ENCODE measurements at places on chromosomes 4 and X.

GRCh38 chr4:32435308-32435707, 1715.1 kb downstream of the PCDH7 start:
- DNase-seq = no peak

DNA sequence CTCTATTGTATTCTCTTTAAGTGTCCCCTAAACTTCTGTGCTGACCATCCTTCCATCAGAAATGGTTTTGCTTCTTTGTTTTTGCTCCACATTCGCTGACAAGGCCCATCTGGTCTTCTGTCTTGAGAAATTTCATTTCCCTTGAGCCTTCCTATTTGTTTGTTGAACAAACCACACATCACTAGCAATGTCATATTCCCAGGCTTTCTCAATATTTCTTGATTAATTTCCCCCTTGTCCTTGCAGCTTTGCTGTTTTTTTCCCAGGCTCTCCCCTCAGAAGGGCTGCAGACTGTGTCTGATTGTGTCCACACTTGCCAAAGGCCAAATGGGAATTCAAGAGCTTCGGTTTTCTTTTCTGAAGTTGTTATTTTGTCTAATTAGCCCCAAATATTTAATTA, 158.9 kb downstream of the MID1IP1 start:
- DNase-seq = no peak

DNA sequence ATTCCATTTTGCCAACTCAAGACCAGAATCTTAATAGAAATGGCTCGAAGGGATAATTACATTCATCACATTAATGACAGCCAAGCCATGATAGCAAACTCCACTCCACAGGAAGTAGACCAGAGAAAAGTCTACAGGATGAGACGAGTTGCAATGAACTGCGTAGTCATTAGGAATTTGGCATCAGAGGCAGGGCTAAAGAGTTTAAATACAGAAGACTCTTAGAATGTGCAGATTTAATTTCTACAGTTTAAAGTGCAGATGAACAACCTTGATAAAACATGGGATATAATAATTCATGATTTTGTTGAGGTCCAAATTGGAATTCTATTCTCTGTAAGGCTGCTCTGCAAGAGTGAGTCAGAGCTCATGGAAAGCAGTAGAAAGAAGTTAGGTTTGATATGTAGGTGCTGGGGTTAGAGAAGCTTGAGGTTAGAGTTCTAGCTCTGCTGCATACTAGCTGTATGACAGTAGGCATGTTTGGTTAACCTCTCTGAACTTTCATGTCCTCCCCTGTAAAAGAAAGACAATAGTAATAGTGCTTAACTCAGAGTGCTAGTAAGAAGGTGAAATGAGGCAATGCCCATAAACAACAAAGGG, 32.2 kb downstream of the LNX1 start:
- no peak for DNase-seq

- DNase-seq = no peak
Measured at GRCh38 chr4:40317916-40318658, 17.0 kb upstream of the CHRNA9 start.

- no peak for DNase-seq
Measured at GRCh38 chrX:30938295-30938694, 49.2 kb upstream of the TAB3 start.

DNA sequence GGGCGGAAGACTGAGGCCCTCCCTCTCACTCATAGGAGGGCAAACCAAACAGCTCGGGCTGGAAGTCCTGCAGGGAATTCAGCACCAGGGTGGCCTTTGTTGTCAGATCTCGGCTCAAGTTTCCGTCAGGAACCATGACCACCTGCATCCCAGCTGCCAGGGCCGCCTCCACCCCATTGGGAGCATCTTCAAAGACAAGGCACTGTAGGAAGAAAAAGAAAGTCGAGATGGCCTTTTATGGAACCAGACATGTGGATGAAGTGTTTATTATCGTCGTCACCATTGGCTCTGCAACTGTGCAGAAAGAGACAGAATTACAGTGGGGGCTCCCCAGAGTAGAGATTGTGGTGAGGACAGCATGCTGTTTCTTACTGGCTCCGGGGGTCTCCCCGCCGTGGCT, 97.2 kb upstream of the STS start:
- no peak for DNase-seq

GRCh38 chrX:13669246-13669737, 16.4 kb downstream of the TCEANC start:
- peak; percentile 83 for DNase-seq

GRCh38 chr4:161208564-161208963, 955.2 kb downstream of the FSTL5 start:
- DNase-seq = no peak

DNA sequence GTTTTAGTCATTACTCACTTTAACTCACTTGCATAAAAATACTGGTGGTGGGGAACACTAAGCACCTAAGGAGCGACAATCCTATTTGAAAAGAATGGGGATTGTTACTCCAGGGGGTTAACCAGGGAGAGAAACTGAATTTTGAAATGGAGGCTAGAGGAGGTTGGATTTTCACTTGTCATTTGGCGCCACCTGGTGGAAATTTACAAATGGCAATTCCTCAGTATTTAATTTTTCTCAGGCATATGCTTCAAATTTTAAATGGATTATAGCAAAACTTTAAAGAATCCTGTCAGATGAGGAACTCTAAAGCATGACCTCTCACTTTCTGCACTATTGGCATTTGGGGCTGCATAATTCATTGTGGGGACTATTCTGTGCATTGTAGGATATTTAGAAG, 2.7 kb upstream of the GEMIN8 start:
- DNase-seq = no peak

- no peak for DNase-seq
Measured at GRCh38 chr4:115723621-115724020, 610.2 kb upstream of the NDST4 start.

DNA sequence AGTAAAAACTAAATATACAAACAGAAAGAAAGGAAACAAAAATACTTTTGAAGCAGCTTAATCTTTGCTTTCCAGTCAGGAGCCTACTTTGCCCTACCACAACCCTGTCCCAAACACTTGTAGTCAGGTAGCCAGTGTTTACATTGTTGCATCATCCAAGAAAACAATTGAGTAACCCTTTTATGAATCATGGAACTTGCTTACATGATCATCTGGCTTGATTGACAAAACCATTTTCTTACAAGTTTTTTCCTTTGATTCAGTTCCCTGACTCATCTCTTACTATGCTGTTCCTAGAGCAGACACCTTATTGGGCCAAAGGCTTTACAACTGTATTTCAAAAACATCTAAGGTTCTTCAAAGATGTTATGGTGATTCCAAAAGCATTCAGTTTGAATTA, 740.1 kb downstream of the KLHL13 start:
- DNase-seq = no peak

DNA sequence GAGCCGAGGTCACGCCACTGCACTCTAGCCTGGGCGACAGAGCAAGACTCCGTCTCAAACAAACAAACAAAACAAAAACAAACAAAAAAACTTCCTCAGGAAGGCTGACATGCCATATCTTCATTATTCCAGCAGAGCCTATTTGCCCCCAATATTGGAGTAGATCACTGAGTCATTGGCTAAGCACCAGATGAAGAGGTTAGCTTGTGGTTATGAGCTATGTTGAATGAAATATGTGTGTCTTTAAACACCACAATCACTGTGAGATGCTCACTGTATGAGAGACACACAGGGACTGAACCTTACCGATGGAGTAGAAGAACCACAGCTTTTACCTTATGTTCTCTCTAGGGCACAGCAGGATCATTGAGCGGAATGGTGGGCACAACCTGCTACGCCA, 122.1 kb upstream of the EOLA2 start:
- DNase-seq = peak; percentile 52

- DNase-seq = no peak
Measured at GRCh38 chr4:31126881-31127398, 406.8 kb downstream of the PCDH7 start.

DNA sequence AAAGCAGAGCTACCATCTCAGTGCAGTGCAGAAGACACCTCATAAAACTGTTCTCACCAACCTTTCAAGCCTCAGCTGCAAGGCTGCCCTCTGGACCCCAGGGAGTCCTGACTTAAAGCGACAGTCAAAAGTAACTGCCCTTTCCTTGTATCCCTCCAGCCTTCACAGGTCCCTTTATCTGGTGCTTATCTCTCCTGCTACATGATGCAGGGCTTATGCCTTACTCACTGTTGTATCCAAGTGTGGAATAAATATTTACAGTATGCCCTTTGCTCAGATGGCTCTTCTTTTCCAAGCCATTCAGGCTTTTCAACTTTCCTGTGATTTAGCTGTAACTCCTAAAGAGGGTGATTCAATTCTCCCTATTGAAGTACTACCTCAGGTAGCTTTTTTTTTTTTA, 92.6 kb downstream of the KDR start:
- no peak for DNase-seq

GRCh38 chr4:53147711-53148110, 218.2 kb downstream of the SCFD2 start:
- no peak for DNase-seq

GRCh38 chr4:173146456-173146855, 22.2 kb upstream of the GALNT7 start:
- DNase-seq = no peak

DNA sequence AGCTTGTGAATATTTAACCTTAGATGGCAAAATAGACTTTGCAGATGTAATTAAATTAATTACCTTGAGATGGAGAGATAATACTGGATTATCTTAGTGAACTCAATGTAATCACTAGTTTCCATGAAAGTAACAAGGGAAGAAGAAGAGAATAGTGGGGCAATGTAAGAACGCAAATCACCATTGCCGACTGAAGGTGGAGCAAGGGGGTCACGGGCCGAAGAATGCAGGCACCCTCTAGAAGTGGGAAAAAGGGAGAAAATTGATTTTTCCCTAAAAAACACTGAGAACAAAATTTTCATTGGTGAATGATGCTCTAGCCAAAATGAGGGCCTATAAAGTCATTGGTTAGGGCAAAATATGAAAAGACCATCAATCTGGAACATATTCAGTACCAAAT, 375.6 kb upstream of the EPHA5 start:
- no peak for DNase-seq

DNA sequence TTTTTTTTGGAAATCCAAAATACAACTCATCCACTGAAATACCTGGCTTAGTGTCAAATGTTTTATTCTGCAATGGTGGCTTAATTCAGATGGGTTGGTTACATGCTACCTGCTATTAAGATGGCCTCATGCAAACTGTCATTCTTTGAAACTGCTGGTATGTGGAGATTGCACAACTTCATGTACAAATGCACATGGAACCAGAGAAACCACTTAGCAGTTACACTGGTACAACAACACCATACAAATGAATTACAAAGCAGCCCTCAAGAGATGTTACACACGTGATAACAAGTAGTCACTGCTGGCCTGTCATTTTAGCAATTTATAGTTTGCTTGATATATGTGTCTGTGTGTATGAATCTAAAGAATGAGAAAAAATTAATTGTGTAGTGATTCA, 84.6 kb upstream of the STS start:
- DNase-seq = no peak

DNA sequence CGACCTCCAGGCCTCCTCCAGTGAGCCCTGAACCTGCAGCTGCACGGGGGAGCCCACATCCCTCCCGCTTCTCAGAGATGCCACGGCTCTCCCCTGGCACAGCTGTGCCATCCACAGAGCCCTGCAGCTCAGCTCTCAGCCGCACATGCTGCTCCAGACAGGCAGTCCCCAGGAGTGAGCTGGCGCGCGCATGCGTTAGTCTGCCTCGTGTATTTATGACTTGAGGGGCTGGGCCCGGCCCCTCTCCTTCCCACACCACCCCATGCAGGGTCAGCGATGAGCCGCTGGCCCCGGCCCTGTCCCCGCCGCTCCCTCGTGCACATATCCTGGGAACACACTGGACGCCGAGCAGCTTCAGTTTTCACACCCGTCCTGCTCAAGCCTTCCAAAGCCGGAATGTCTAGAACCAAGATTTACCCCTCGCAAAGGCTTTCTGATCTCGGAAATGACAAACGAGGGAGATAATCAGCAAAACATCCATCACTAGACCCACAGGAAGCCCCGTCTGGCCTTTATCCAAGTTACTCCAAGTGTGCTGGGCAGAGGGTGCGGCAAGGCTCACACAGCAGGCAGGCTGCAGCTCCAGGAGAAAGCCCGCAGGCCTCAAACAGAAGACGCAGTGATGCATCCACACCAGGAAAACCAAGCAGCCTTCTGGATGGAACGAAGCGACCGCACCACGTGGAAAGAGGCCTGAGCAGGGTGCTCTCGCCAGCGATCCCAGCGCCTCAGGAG, 24.3 kb downstream of the GAK start:
- peak; percentile 77 for DNase-seq

GRCh38 chr4:29423836-29424721, 1296.1 kb upstream of the PCDH7 start:
- peak; percentile 64 for DNase-seq

All from fibroblast of skin of left quadriceps (primary cell).